GM04504 (cell line): ENCODE measurements at places on chromosomes 12 and 14.

GRCh38 chr12:2250797-2251196 lies 198.0 kb downstream of the CACNA1C start:
- DNase-seq, result no peak

GRCh38 chr12:100557357-100557756 lies 16.1 kb upstream of the GAS2L3 start:
- DNase-seq, result no peak

DNA sequence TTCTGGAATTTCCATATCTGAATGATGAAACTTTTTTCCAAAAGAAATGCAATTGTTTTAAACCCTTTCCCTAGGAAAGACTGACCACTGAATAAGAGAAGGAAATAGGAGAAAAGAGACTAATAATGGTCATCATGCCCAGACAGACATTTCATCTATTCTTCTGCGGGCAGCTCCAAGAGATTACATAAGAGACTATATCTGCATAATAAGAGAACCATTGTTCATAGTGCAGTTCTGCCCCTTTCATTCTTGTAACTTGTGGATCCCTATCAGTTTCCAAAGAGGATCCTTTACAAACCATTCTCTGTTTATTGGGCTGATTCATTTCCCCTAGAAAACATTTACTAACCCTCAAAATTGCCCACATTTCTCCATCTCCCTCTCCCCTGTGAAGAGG lies 197.8 kb downstream of the FSCB start:
- DNase-seq, result no peak

DNA sequence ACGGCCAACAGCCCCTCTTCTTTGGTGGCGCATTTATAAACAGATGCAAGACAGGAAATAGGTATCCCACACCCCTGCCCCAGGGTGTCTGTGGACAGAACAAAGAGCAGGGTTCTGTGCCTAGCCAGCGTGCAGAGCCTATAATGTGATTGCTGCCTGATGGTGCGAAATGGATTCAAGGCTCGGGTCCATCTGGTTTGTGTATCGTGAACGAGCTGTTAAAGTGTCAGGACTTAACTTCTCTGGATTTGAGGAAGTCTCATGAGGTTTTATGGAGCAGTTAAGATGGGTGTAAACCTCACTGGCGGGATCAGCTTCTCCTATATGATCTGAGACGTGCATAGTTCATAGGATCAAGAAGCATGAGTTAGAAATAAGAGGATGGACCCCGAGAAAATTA lies 388.7 kb upstream of the TBX3 start:
- DNase-seq, result no peak

DNA sequence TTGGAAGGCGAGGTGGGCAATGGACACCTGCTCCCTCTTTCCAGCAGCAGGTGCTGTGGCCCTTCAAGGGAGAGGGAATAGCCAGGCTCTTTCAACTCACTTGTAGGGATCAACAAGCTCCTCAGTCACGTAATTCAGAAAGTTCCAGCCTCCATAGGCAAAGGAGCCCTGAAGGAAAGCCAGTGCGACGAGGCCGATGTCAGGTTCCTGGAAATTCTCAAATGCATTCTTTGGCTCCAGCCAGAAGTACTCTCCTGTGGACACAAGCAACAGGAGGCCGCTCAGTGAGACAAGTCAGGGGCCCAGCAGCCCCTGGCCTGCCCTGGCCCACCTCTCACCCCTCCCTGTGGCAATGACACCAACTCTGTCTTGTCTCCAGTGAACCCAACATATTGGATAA lies 21.3 kb upstream of the CEBPE start:
- no peak for DNase-seq

- DNase-seq, result no peak
Observed at GRCh38 chr12:75556311-75556899, 45.0 kb upstream of the KRR1 start.

GRCh38 chr14:103898711-103899110 lies 29.5 kb upstream of the TDRD9 start:
- DNase-seq, result no peak

DNA sequence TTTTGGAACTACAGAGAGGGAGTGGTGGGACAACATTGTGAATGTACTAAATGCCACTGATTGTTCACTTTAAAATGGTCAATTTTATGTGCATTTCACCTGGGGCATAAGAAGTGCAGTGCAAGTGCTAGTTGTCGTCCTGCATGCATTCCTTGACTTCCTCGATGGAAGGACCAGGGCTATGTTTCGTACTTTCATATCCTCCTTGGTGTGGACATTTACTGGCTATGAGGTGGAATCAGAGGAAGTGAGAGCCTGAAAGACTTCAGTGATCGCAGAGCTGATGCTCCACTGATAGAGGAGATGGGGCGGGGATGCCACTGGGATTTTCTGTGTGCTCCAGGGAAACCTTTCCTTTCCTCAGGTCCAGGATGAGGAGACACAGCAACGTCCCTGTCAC lies 54.1 kb upstream of the DDX11 start:
- DNase-seq, result no peak

- DNase-seq, result no peak
Observed at GRCh38 chr14:68639758-68640574, 152.9 kb downstream of the ZFP36L1 start.

DNA sequence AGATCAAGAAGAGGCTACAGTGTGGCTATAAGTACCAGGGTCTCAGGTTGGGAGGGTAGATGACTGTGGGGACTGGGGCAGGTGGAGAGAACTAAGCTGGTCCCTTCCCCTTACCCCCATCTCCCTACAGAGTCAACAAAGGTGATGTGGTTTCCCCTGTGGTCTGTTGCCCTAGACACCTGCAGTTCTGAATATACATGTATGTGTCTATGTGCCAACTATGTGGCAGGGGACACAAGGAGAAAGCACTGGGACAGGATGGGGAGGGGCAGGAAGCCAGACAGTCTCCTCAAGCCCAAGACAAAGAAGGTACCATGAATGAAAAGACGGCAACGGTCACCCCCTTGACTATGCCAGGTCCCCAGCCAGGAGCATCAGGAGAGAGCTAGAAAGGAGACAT lies 4.5 kb upstream of the HDAC7 start:
- DNase-seq, result no peak

- DNase-seq, result peak; percentile 83
Observed at GRCh38 chr12:95623554-95624170, 72.4 kb upstream of the USP44 start.
